ENCODE measurements at places on chromosomes 16 and 17. TPM values are rescaled to one million over a fixed set of nuclear protein-coding genes. Genes with fewer than 3 reads are reported as not detected.
A peak's percentile ranks its signal among the peaks of the same experiment; 100 is the strongest.

Gene ADAD2
- total RNA-seq = 1.1 TPM

DNA sequence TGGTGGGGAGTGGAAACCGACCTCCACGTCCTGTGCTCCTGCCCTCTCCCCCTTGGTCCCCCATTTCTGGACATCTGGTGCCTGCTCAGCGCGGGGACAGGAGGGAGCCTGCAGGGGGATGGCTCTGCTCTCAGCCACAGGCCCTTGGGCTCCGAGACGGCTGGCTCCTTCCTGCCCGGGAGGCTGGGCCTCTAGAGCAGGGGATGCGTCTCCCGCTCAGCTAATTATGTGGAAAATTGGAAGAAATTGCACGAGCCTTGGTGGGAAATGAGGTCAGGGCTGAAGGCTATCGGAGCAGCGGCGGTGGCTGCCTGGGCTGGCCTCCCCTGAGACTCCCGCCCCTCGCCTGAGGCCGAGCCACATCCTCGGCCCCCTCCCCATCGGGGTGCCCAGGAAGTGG, 154.6 kb upstream of the CIBAR2 start:
- no peak for ATAC-seq

GRCh38 chr17:2266045-2266864, 37.3 kb downstream of the SMG6 start:
- peak; percentile 42 for ATAC-seq

Gene MAPT
- total RNA-seq = 0.88 TPM

- ATAC-seq = peak; percentile 24
Observed at GRCh38 chr17:49696233-49696761, 11.5 kb downstream of the SLC35B1 start.

Gene SAMD14
- total RNA-seq = 0.16 TPM

Gene FTO
- 33.3 TPM for total RNA-seq

- ATAC-seq = peak; percentile 65
Observed at GRCh38 chr16:87560428-87561199, 41.7 kb upstream of the JPH3 start.

DNA sequence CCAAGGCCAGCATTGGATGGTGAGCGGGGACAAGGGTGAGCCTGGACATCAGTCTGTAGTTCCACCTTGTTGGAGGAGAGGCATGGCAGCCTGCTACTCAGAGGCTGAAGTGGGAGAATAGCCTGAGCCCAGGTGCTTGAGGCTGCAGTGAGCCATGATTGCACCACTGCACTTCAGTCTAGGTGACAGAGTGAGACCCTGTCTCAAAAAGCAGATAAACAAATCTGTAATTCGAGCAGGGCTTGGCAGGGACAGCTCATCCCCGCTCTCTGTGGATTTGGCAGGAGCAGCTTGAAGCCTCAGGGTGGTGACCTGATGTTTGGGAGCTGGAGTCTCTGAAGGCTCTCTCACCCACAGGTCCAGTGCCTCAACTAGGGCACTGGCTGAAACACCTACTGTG, 38.6 kb upstream of the ZCCHC14 start:
- ATAC-seq = no peak

- ATAC-seq = no peak
Observed at GRCh38 chr16:2611499-2611862, 70.8 kb upstream of the KCTD5 start.

Gene RPS15A
- total RNA-seq = 1,438 TPM

Gene SLC13A2
- not detected for total RNA-seq

- peak; percentile 57 for ATAC-seq
Observed at GRCh38 chr16:88437367-88437964, 15.6 kb upstream of the ZFPM1 start.

DNA sequence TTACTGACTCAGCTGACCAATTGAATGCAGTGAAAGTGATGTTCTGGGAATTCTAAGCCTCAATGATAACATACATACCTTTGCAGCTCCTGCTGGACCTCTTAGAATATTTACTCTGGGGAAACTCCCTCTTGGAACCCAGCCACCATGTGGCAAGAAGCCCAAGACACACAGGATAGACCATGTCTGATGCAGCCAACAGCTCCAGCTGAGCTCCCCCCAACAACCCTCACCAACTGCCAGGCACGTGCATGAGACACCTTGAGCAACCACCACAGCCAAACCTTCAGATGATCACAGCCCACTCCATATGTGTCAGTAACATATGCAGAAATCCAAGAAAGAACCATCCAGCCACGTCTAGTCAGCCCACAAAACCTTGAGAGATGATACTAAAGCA, 53.0 kb downstream of the XYLT1 start:
- no peak for ATAC-seq

- ATAC-seq = no peak
Observed at GRCh38 chr16:87006789-87007745, 310.1 kb downstream of the C16orf95 start.

DNA sequence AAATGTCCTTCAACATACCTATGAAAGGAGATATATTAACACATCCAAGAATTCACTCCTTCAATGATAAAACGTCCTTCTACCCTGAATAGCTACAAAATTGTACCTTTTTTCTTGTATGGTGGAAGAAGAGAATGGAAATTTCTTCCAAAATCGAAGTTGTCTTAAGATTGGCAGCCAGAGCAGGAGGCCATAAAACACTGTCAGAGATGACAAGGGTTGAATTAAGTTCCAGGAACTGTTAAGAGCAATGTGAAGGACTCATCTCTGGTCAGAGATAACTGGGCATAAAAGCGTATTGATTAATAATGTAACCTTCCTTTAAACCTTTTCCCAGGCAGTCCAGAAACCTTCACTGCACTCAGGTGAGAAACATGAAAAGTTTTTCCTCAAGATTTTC, 12.9 kb upstream of the TOM1L1 start:
- no peak for ATAC-seq

- ATAC-seq = peak; percentile 5
Observed at GRCh38 chr17:78239489-78239931, 8.1 kb downstream of the TMEM235 start.

DNA sequence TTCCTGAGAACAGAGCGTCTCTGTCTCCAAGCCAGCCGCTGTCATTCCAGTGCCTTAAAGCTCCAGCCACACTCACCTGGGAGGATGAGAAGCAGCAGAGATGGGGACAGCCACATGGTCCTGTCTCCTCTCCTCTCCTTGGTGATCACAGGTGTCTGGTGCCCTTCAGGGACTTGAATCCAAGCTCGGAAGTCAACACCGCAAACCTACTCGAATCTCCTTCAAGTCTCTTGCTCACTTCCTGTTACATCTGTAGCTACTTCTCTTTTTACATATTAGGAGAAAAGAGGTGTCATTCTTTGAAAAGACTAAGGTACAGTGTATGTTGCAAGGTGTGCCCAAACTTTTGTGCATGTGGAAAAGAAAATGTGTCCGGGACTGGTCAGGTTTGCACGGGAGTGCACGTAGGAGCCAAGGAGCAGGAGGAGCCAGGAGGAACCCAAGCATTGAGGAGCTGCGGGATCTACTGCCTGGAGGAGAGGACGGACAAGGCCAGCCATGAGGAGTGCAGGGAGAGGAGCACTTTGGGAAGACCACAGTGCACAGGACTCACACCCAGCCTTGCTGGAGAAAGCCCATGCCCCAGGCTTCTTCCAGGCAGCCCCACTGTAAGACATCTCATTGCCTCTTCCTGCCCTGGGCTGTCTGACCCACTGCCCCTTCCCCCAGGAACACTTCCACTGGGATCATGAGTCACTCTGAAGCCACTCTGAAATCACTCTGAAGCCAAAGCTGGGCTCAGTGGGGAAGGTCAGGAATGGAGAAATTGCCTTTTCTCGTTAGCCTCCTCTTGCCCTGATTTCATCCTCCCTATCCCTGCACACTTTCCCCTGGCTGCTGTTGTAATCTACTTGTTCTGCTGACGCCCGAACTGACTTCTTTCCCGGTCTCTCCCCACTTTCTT, at the start of gene CD300LD:
Gene CD300LD, minus strand, starts transcription at position 197 of the 904 bp plus-strand sequence. Its CDS starts 81 bp downstream, at position 116.
- no peak for ATAC-seq

Gene MPP3
- 2.8 TPM for total RNA-seq

DNA sequence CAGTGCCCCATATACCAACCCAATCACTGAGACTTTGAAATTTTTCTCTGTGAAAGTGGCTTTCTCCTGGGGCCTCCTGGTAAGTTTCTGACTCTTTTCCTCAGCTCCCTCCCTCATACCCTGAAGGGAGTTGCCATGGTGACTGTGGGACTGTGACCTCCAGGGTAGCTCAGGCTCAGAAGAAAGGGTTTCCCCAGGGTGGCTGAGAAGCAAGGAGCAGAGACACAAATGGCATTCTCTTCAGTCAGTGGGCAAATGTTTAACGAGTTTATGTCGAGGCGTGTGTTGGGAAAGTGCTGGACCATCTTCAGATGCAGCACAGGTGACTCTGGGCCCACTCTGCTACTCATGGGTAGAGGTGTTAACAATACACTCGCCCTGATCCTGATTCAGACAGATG, 46.8 kb downstream of the MRPS23 start:
- ATAC-seq = no peak

GRCh38 chr16:88019821-88020515, 68.7 kb downstream of the BANP start:
- no peak for ATAC-seq

Gene THOC6
- total RNA-seq = 21.3 TPM

- peak; percentile 76 for ATAC-seq
Observed at GRCh38 chr17:61488878-61489718, 36.9 kb downstream of the TBX4 start.

DNA sequence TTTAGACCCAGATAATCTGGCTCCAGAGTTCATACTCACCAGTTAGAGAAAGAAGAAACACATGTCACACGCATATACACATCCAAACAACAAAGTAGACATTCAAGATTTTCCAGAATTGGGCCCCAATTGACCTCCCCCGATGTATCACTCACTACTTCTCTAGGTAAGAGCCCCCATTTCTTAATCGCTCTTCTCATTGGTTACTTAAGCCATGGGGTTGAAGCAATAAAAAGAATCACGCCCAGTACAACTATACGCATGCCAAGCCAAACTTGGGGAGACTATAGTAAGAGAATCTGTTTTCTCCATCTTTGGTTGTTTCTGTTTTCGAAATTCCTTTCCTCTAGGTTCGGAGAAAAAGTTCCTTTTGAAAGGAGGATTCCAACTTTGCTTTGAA, 565 bp downstream of the DDX52 start:
- ATAC-seq = peak; percentile 73

GRCh38 chr16:66418165-66418962, 8.7 kb upstream of the BEAN1 start:
- ATAC-seq = no peak

Gene CBFA2T3
- 1.1 TPM for total RNA-seq

GRCh38 chr17:72301887-72302286, 181.1 kb downstream of the SOX9 start:
- no peak for ATAC-seq

Gene AOC3
- 5.7 TPM for total RNA-seq

DNA sequence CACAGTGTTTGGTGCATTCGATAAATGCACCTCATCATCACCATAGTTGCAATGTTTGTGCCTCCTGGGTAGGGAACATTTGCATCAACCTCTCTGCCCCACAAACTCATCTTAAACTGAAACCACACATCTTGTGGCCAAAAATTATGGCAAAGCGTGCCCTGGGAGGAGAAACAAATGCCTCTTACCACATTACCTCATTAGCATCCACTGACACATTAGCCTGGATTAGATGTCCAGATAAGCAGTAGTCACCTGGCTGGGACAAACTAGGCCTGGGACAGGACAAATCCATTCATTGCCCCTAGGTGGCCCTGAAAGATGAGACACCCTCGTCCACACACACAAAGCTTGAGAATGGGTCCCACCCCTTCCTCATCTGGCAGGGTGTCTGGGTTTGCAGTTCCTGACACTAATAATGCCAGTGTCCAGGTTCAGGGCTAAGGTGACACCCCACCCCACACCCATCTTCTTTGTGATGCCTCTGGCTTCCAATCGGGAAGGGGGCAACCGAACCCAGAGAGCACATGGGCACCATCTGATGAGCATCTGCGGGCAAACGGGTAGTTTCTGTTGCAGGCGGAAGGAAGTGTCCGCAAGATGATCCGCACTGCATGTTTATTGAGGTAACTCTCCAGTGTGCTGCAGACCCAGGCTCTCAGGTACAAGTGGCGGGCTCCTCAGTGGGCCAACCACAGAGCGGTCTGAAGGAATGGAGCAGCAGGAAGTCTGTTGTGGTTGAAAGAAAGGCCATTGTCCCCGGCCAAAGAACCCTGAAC, 8.6 kb downstream of the XYLT1 start:
- no peak for ATAC-seq

GRCh38 chr17:51572115-51572514, 311.8 kb downstream of the UTP18 start:
- no peak for ATAC-seq

GRCh38 chr16:21276090-21276489, 2.0 kb downstream of the CRYM start:
- ATAC-seq = no peak

- ATAC-seq = no peak
Observed at GRCh38 chr17:76747716-76748363, 9.9 kb downstream of the MFSD11 start.

- peak; percentile 13 for ATAC-seq
Observed at GRCh38 chr17:82846061-82846691, 6.4 kb upstream of the ZNF750 start.

DNA sequence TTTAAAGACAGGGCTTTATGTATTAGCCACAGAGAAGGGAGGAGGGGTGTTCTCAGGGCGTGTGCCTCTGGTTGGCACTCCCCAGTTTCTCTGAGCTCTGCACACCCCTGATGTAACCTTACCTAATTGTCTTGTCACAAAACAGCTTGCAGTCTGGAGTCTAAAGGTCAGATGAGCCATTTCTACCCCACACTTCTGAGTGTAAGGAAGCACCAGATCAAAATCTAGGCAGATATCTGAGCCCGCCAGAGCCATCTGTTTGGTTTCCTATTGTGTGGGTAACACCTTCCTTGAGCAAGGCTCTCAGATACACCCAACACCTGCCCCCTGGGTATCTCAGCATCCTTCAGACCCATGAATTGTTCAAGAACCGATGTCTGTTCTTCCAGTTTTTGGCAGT, 15.5 kb downstream of the CDH1 start:
- peak; percentile 71 for ATAC-seq

GRCh38 chr16:30430428-30430970, 669 bp upstream of the DCTPP1 start:
- peak; percentile 22 for ATAC-seq

GRCh38 chr17:52235516-52235915, 77.0 kb upstream of the CA10 start:
- no peak for ATAC-seq

DNA sequence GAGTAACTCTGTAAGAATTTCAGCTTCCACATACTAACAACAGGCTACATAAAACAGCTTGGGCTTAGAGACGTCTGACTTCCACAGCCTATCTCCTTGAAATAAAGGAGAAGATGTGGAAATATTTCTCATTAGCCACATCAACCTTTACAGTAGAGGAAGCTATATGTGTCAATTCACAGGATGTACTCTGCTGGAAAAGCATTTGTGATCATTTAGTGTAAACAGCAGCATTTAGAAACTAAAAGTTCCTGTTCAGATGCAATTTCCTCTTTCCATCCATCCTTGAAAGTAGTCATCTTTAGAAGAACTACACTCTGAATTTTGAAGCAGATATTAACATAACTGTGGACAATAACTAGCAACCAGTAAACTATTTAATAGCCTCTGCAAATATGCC, 46.2 kb downstream of the XPO6 start:
- ATAC-seq = no peak

GRCh38 chr16:31458073-31458843, 1.0 kb upstream of the ARMC5 start:
- ATAC-seq = peak; percentile 12

Gene GNPTG
- 25.7 TPM for total RNA-seq

Data from esophagus mucosa (tissue), 1 donor.